ENCODE measurements at places on chromosomes 2 and 18.

GRCh38 chr2:96528700-96529375 lies 7.7 kb upstream of the ARID5A start:
- DNase-seq = no peak

GRCh38 chr2:159409116-159409800 lies 122.8 kb upstream of the WDSUB1 start:
- DNase-seq = no peak

- no peak for DNase-seq
Measured at GRCh38 chr2:26786207-26787028, 562 bp downstream of the CENPA start.

DNA sequence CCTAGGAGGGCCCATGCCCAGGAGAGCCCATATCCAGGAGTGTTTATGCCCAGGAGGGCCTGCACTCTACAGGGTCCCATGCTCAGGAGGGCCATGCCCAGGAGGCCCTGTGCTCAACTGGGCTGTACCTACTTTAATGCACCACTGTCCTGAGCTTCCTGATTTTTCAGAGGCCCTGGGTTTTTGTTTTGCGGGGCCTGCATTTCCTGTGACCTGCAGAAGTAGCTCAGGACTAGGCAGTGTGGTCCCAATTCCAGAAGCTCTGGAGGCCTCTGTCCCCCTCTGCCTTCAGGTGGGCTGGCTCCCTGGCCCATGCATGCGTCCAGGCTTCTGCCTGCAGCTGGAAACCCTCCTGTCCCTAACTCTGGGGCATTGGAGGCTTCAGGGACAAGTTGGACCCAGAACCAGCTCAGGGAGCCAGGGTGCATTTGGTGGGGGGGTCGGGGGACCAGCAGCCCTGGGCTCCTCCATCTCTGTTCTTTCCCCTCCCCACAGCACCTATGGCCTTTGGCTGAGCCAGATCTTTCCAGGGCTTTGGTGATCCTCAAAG lies 10.8 kb downstream of the GPR35 start:
- no peak for DNase-seq

- no peak for DNase-seq
Measured at GRCh38 chr2:237673130-237674001, 46.0 kb downstream of the LRRFIP1 start.

- no peak for DNase-seq
Measured at GRCh38 chr2:17759805-17760204, 5.9 kb downstream of the GEN1 start.

DNA sequence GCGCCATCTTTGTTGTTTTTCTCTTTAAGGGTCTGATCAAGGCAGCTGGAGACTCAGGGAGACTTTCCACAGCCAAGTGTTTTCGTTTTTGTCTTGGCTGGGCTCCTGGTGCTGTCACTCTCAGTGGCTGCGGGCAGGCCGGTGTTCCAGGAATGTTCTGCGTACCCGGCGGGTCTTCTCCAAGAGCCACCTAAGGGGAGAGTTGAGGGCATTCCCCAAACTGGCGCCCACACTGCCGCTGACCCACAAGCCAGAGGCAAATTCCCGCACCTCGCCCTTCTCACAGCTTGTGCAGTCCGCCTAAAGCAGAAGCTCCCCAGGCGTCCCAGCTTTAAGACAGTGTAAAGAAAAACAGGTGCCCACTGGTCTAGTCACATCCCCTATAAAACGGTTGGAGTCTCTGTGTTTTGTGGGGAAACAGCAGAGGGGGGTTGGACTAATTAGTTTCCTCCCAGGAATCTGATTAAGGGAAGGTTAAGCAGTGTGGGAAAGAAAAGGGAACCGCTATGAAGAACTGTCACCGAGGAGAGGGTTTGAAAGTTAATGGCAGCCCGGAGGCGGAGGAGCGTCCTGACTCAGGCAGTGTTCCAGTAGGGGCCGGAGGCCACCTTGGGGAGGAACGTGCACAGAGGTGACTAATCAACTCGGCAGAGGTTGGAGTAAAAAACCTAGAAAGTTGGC lies 224.5 kb downstream of the SLC4A3 start:
- DNase-seq = no peak

DNA sequence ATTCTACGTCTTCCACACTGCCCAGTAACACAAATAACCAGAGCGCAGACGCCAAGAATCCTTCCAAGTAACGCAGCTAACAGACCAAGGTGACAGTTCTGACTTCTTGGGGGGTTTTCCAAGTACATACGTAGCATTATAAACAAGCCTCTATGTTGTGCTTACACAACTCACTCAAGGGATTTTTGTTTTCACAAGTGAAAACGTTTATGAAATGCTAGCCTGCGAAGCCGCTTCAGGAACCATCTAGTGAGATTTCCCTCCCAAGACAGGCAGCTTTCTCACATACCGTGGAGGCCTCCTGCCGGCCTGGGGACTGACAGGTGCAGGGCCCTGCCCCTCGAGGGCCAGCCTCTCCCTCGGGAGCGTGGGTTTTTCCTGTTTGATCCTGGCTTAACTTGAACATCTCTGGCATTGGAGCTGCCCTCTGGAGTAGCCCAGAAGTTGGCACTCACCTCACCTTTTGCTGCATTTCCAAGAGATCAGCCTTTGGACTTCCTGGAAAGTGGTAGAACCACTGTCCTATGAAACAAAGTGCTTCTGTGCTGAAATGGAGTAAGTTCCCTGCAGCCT lies 151.1 kb downstream of the MBP start:
- DNase-seq = no peak

- DNase-seq = no peak
Measured at GRCh38 chr18:31490833-31491232, 7.1 kb upstream of the DSG2 start.

- DNase-seq = no peak
Measured at GRCh38 chr18:9642799-9643462, 28.6 kb upstream of the PPP4R1 start.

DNA sequence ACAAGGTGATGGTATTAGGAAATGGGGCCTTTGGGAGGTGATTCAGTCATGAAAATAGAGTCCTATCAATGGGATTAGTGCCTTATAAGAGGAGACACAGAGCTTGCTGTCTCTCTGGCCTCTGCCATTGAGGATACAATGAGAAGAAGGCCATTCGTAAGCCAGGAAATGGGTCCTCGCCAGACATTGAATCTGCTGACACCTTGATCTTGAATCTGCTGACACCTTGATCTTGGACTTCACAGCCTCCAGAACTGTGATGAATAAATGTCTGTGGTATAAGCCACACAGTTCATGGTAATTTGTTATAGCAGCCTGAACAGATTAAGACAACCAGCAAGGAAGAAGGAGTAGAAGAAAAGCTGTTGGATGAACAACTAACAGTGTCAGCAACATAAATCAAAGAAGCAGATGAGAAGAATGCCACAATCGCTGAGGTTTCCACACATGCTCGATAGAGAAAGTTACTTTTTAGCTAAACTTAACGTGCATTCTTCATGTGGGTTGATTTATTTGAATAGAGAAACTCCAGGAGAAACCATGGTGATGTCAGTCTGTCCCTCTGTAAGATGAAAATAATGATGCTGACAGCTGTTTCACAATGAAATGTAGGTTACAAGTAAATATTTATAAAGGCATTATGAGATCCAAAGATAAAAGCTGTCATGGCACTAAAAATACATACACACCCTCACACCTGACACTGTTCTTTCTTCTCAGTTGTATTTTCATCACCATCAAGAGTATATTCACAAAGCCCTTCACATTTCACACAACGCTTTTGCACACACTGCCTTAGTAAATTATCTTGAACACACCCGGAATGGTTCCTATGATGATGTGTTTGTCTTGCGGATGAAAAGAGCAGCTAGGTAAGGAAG lies 153.7 kb upstream of the NCK2 start:
- DNase-seq = no peak

- DNase-seq = no peak
Measured at GRCh38 chr2:105428387-105429018, 29.7 kb upstream of the FHL2 start.

- DNase-seq = no peak
Measured at GRCh38 chr2:166334805-166335204, 40.9 kb downstream of the SCN9A start.

- no peak for DNase-seq
Measured at GRCh38 chr2:123747326-123747725, 277.8 kb upstream of the CNTNAP5 start.

- DNase-seq = no peak
Measured at GRCh38 chr2:241542278-241542605, 16.3 kb upstream of the BOK start.

GRCh38 chr2:216695401-216695821 lies at the start of gene IGFBP5:
IGFBP5 (minus strand) TSS chr2:216695549; CDS start chr2:216694775, 774 bp downstream.
- DNase-seq = peak; percentile 81

DNA sequence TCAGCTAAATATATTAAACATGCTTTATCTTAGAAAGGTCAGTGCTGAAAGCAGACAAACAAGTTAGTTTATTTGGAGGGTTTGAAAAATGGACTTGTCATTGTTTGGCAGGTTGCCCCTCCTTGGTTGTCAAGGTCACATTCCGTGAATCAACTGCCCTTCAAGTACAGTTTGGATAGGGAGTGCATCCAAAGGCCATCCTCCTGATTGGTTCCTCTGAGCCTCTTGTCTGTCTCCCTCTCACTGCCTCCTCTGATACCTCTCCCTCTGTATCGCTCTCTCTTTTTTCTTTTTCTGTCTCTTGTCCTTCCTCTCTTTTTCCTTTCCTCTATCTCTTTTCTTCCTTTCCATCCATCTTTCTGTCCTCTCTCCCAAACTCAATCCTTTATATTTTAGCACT lies 5.4 kb downstream of the ITGAV start:
- no peak for DNase-seq

- no peak for DNase-seq
Measured at GRCh38 chr2:179096090-179096489, 46.2 kb upstream of the CCDC141 start.

GRCh38 chr2:120254178-120254577 lies 1.5 kb downstream of the RALB start:
- no peak for DNase-seq

- DNase-seq = no peak
Measured at GRCh38 chr2:190328573-190329147, 9.0 kb upstream of the HIBCH start.

GRCh38 chr18:49160079-49160930 lies 209.5 kb upstream of the SMAD7 start:
- DNase-seq = peak; percentile 29

- no peak for DNase-seq
Measured at GRCh38 chr2:160372010-160372356, 121.6 kb downstream of the RBMS1 start.

GRCh38 chr2:231929961-231930592 lies 3.9 kb upstream of the NPPC start:
- DNase-seq = no peak

DNA sequence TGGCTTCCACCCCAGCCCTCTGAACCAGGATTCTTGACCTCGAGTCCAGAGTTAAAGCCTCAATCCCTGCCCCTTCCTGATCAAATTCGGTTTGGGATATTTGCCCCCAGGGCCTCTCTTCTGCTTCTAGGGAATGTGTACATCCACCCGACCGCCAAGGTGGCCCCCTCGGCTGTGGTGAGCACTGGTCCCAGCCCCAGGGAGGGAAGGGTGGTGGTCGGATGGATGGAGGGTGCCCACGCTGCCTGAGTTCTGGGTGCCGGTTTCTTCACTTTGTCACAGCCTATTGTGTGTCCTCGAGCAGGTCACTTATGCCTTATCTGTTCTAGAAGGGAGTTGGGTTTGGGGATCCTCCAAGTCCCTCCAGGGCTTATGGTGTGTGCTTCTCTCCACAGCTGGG lies 6.9 kb downstream of the GMPPA start:
- no peak for DNase-seq

DNA sequence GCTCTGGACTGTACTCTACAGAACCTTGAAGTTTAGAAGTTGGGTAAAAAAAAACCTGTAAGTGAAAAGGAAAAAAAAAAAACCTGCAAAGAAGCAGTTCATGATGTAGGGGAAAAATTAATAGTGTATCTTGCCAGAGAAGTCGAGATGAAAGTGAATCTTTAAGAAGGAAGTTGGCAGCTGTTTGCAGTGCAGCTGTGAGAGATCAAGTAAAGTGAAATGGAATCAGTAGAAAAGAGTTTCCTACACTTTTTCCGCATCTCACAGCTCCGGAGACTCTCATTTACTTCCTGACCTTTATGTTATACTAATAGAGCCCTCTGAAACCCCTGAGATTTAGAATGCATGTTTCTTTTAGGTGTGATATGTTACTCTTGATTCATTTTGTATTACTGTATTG lies 19.2 kb downstream of the RNMT start:
- DNase-seq = no peak

DNA sequence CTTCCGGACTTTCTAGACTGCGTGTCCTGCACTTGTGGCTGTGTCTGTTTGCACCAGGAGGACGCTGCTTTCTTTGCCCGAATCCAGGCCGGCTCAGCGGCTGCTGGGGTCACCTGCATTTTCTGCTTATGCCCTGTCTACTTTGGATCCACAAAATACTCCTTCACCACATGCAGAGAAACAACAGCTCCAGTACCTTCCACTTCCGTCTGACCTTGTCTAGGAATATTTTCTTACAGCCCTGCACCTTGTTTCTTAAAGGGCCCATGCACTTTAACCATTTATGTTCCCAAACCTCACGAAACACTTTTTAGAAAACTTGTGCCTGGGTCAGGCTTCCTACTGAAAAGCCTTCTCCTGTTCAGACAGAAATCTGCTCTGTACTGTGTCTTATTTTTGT lies 129.4 kb upstream of the NCK2 start:
- DNase-seq = no peak
